ENCODE measurements at places on chromosomes 16 and 17. TPM values are rescaled to one million over a fixed set of nuclear protein-coding genes. Genes with fewer than 3 reads are reported as not detected.

The WSCD1 gene
- total RNA-seq, result 2.2 TPM

The HOXB5 gene
- not detected for total RNA-seq

The IRX3 gene
- not detected for total RNA-seq

The CD300LF gene
- total RNA-seq, result 2.2 TPM

The MPRIP gene
- 216 TPM for total RNA-seq

The CCL7 gene
- not detected for total RNA-seq

The SULT1A2 gene
- total RNA-seq, result 0.61 TPM

The HS3ST2 gene
- total RNA-seq, result not detected

The CTRB2 gene
- total RNA-seq, result not detected

The CLEC18B gene
- 2.2 TPM for total RNA-seq

DNA sequence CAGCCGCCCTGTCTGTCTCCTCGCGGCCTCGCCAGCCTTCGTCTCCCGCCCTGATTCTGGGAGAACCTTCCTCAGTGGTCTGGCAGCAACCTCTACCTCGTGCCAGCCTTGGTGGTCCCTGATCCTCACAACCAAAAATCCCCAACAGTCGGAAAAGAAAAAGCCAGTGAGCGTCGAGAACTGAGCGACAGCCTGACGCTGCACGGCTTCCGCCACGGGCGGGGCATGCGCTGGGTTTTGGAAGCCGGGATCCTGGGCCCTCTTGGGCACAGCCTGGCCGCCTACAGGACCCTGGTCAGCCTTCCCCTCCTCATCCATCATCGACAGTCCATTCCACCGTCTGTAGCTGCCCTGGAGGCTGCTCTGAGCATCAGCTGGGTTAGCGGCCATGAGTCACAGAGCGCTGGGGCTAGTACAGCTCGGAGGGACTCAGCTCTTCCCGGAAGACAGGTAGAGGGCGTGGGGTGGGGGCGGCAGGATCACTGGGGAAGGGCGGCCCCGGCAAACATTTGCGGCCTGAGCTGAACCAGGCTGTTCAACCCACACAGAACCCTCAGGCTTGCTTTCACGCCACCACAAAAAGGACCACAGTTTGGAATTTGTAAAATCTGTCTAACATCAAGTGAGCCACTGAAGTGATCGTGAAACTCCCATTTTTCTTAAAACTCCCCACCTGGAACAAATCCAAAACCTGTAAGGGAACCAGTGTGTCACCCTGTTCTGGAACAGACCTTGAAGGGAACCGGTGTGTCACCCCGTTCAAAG is 55.4 kb upstream of the DOC2B start:
- DNase-seq, result no peak
- H3K27ac ChIP-seq, result no peak overlapping the region
- H3K36me3 ChIP-seq, result no peaks in the 10 kb centered on the region
- no peaks in the 10 kb centered on the region for H3K27me3 ChIP-seq
- H3K4me3 ChIP-seq, result no peak overlapping the region

- H3K27ac ChIP-seq, result peak overlapping the region; percentile 13
- H3K36me3 ChIP-seq, result no peaks in the 10 kb centered on the region
These were observed 362.0 kb downstream of the SEC14L1 start for GRCh38 chr17:77502626-77503292.

DNA sequence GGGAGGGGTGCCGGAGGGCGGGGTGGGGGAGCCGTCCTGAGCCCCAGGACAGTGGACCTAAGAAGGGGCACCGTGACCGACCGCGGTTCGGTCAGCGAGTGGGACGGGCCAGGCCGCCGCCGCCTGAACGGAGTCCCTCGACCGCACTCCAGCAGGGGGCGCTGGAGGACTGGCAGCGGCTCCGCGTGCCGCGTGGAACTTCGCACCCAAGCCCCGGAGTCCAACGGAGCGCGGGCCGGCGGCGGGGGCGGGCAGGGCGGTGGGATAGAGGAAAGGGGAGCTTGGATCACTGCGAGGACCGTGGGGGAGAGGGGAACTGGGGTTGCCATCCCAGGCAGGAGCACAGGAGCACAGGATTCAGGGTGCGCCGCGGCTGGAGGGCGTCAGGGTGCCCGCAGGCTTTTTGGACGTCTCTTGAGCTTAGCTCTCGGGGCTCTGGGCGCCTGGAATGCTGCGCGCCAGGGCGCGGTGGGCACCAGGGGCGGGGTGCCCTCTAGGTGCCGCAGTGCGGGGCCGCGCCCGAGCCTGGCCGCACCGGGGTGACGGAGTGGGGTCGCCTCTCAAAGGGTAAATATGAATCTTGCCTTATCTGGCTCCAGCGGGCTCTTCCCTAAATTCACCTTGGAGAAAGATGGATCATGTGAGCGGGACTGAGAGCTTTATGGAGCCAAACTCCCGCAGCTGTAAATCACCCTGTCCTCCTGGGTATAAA is 379 bp upstream of the OTOP2 start:
- H3K4me3 ChIP-seq, result peak overlapping the region; percentile 58
- H3K27ac ChIP-seq, result no peak overlapping the region
- peaks cover 32% of the 10 kb centered on the region for H3K27me3 ChIP-seq
- H3K4me1 ChIP-seq, result peaks cover 5% of the 10 kb centered on the region
- peak; percentile 74 for DNase-seq
- no peaks in the 10 kb centered on the region for H3K36me3 ChIP-seq

DNA sequence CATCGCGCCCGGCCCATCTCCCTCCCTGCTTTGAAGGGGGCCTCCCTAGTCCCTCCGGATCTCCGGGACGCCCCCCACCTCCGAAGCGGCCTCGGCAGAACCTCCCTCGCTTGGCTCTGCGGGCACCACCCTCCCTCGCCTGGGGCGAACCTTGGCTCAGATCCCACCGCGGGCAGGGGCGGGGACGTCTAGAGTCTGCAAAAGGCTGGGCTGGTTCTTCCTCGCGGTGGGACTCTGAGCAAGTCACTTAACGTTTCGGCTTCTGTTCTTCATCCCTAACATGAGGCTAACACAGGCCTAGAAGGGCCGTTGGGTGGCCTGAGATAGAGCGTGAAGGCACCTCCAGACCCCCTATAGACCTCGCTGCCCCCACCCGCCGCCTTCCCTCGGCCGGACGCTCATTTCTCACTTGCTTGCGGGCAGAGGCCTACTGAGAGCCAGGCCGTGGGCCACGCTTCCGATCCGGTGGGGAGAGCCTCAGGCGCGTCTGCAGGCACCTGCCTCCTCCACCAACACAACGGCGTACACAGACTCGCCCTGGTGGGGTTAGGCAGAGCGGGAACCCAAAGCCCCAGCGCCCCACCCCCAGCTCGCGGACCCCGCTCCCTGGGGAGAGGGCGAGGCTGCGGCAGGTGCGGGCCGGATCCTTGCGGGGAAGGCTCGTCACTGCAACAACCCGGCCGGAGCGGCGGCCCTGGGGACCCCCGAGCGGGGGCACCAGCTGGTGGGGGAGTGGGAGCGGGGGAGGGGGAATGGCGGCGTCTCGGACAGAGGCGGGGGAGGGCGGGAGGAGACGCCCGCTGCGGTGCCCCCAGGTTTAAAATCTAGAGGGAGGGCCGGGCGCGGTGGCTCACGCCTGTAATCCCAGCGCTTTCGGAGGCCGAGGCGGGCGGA is 5.4 kb downstream of the MYO1C start:
- H3K4me1 ChIP-seq, result peaks cover 17% of the 10 kb centered on the region
- H3K36me3 ChIP-seq, result no peaks in the 10 kb centered on the region
- peak overlapping the region; percentile 56 for H3K27ac ChIP-seq
- DNase-seq, result peak; percentile 67
- peaks cover 17% of the 10 kb centered on the region for H3K27me3 ChIP-seq

GRCh38 chr17:30341703-30342249 is 7.9 kb upstream of the TMIGD1 start:
- no peak for DNase-seq
- H3K27me3 ChIP-seq, result no peaks in the 10 kb centered on the region
- H3K4me1 ChIP-seq, result peaks cover 19% of the 10 kb centered on the region
- no peak overlapping the region for H3K4me3 ChIP-seq

- no peaks in the 10 kb centered on the region for H3K36me3 ChIP-seq
- H3K4me3 ChIP-seq, result no peak overlapping the region
- H3K27ac ChIP-seq, result no peak overlapping the region
- H3K27me3 ChIP-seq, result peaks cover 12% of the 10 kb centered on the region
These were observed 262.4 kb upstream of the PSMD7 start for GRCh38 chr16:74034200-74034599.

- H3K27me3 ChIP-seq, result peaks cover 40% of the 10 kb centered on the region
- DNase-seq, result no peak
- no peak overlapping the region for H3K27ac ChIP-seq
- no peak overlapping the region for H3K4me3 ChIP-seq
- no peaks in the 10 kb centered on the region for H3K36me3 ChIP-seq
These were observed 74.4 kb downstream of the CCT6B start for GRCh38 chr17:34886831-34887230.

DNA sequence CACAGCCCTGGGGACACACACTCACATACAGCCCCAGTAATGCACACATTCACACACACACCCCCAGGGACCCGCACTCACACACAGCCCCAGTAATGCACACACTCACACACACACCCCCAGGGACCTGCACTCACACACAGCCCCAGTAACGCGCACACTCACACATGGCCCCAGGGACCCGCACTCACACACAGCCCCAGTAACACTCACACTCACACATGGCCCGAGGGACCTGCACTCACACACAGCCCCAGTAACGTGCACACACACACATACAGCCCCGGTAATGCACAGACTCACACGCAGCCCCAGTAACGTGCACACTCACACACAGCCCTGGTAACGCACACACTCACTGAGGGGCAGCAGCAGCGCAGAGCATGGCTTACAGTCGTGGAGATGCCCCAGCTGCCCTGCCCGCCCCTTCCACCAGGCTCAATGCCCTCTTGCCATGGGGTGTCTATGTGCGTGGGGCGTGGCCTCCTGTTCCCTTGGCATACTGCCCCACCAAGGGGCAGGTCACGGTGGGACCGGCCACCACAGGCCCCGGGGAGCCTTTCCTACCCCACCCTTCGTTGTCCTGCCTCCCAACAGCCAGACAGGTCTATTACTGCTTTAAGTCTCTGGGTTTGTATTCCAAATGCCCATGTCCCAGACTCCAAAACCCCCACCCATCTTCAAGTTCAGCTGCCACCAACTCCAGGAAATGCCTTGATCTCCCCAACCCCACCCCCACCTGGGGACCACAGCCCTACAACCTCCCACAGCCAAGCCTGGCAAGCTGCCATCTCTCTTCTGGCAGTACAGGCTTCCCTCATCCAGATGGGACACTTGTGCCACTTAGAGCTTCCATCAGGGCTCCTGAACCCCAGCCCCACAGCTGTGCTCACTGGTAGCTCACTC is 2.7 kb downstream of the CCDC102A start:
- peak overlapping the region; percentile 100 for H3K27ac ChIP-seq
- peaks cover 75% of the 10 kb centered on the region for H3K4me1 ChIP-seq
- H3K36me3 ChIP-seq, result no peaks in the 10 kb centered on the region
- no peaks in the 10 kb centered on the region for H3K27me3 ChIP-seq
- peak overlapping the region; percentile 98 for H3K4me3 ChIP-seq
- DNase-seq, result no peak

DNA sequence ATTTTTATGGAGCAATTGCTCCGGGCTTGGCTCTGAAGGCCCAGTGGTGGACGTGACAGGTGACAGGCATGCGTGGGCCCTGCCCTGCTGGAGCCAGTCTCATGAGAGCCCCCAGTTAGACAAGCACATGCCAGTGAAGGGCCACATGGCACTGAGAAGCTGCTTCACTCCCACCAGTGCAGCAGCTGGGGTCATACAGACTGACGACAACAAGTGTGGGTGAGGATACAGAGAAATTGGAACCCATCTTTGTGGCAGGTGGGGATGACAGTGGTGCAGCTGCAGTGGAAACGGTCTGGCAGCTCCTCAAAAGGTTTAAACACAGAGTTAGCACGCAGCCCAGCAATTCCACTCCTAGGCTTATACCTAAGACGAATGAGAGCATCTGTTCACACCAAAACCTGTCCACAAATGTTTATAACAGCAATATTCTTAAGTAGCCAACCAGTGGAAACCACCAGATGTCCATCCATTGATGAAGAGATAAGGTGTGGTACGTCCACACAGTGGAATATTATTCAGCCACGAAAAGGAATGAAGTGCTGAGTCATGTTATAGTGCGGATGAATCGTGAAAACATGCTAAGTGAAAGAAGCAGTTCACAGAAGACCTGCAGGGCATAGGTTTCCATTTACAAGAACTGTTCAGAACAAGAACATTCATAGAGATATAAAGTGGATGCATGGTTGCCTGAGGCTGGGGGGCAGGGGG is 12.5 kb upstream of the CIBAR2 start:
- H3K4me1 ChIP-seq, result no peaks in the 10 kb centered on the region
- H3K27me3 ChIP-seq, result peaks cover 2% of the 10 kb centered on the region
- no peak overlapping the region for H3K4me3 ChIP-seq
- H3K36me3 ChIP-seq, result no peaks in the 10 kb centered on the region
- H3K27ac ChIP-seq, result no peak overlapping the region
- no peak for DNase-seq

DNA sequence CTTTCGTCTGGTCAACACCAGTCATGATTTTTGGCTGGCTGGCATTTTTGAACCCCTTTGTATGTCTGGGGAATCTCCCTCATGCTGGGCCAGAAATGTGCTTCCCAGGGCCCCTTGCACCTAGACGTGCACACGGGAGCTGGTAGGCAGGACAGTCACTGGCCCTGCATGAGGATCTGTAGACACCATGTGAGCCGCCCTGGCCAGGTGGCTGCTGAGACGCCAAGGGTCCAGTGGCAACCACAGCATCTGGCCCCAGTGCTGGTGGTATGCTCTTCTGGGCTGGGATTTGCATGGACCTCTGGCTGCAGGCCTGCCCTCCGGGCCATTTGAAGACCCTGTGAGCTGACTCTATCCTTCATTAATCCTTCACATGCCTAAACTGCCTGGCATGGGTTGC is 67.5 kb downstream of the NT5M start:
- peaks cover under 1% of the 10 kb centered on the region for H3K4me1 ChIP-seq
- DNase-seq, result no peak
- no peak overlapping the region for H3K4me3 ChIP-seq
- peaks cover 2% of the 10 kb centered on the region for H3K27me3 ChIP-seq
- peak overlapping the region; percentile 18 for H3K27ac ChIP-seq
- no peaks in the 10 kb centered on the region for H3K36me3 ChIP-seq

DNA sequence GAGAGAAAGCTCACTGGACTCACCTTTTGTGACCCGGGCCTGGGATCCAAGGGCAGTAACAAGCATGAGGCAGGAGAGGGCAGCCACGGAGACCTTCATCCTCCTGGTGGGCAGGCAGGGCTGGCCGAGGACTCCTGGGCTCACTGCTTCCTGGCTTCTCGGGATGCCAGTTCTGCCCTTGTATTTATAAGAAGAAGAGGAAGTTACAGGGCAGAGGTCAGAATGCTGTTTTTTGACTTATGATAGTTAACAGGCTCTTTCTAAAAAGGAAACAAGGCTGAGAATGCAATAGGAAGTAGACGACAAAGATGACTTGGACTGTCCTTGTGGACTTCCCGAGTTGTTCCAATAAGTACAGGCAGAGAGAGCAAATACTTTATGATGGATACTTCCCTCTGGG is at the start of gene CCL23:
TSS of gene CCL23 (minus strand) at position 174 of the 400 bp plus-strand sequence. CDS start at position 99, 75 bp downstream.
- no peak for DNase-seq
- peak within 1 kb of the TSS; percentile 29 for H3K4me3 ChIP-seq
- no peaks in the 10 kb centered on the region for H3K27me3 ChIP-seq
